H4 (cell line): ENCODE measurements at places on chromosomes 12 and 14.

GRCh38 chr12:83031196-83031595 is 344.5 kb downstream of the TMTC2 start:
- DNase-seq: no peak

- DNase-seq: no peak
These were observed 29.6 kb downstream of the PMCH start for GRCh38 chr12:102167821-102168604.

GRCh38 chr14:26873362-26873960 is 275.6 kb upstream of the NOVA1 start:
- no peak for DNase-seq

GRCh38 chr14:58864751-58865513 is 227.2 kb downstream of the DACT1 start:
- peak; percentile 59 for DNase-seq

DNA sequence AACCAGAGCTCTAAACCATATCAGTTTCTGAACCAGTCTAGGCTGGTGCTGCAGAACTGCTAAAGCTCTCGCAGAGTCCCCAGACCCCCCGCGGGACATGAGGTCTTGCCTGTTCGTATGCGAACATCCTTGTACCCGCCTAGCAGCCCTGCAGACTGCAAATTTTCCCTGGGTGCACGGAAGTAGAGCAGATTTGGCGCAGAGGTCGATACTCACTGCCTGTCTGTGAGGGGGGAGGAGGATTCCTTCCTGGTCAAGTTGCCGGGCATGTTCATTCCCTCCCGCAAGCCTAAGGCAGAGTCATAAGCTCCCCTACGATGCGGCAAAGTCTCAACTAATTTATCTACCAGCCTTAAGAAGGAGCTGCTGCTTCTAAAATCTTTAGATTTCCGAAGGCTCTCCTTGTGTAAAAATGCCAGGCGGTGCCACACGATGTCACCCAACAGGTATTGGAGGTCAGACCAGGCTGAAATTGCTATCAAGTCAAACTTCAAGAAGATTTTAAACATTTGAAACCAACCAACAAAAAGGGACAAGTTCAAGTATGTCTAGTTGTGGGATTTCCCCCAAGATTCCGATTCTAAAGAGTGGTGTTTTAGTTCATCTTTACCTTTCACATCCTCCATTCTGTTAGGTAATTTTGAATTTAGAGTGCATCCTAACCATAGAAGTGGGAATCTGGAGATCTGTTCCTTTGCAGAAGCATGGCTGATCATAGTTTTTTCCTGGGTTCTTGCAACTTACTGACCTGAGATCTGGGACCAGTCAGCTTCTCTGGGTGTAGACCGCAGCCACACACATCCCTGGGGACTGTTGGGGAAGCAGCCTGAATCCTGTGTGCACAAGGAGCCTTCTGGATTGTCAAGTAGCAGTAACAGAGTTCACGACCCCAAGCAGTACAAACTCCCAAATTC is 1.6 kb upstream of the PAX9 start:
- no peak for DNase-seq

GRCh38 chr12:24901576-24902461 is 47.1 kb downstream of the BCAT1 start:
- DNase-seq: no peak

GRCh38 chr12:126385785-126386184 is 1320.5 kb downstream of the AACS start:
- DNase-seq: peak; percentile 28

DNA sequence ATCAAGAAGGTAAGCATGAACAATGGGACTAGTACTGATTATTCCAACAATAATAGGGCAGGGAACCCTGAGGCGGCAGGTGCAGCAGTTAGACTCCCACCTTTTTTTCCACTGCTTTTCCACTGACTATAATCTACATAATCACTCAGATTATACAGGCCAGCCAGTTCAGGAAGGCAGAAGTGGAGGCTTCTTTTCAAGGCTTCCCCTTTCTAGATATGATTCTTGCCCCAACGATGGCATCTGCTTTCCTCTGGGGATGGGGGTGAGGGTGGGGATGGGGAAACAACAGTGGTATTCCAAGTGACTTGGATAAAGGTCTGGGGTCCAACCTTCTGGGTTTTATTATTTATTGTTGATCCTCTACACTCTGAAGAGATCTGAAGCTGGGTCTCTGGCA is 331 bp downstream of the NCKAP1L start:
- DNase-seq: no peak

DNA sequence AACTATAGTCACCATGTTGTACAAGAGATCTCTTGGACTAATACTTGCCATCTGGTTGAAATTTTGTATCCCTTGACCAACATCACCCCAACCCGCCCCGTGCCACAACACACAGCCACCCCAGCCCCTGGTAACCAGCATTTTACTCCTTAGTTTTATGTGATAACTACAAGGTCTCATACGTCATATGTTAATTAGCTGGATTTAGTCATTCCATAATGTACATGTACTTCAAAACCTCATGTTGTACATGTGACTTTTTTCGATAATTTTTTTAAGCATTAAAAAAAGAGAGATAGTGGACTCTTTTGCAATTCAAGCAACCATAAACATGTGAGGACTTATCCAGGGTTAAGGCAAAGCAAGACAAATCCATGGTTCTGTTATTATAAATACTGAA is 773.4 kb upstream of the NOVA1 start:
- no peak for DNase-seq

DNA sequence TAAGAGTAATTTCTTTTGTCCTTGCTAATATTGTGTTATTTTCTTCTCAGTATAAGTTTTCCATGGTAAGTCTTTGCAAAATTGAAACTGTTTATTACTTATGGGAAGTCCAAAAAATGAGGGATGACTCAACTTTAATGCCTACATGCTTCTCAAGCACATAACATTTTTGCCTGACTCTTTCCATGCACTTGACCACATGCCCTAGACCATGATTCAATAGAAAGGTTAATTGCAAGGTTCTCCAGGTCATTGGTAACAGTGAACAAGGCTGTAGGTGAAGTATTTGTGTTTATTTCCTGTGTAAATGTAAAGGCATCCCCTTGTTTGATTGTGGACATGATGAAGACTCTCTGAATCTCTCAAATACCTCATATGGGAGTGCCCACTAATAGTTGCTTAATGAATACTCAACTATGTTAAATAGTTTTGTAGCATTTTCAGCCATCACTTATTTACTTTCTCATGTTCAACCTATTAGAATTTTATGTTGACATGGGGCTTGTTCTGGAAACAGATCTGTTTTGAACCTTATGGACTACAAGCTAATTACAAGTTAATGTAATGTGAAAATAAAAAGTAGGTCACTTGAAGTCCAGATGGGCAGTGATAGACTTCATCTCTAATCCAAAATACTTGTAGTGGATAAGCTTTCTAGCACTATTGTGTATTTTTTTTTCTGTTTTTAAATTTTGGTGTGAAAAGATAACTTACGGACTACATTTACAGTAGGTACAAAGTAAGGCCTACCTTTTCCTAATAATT is 131.7 kb downstream of the TMTC2 start:
- no peak for DNase-seq

DNA sequence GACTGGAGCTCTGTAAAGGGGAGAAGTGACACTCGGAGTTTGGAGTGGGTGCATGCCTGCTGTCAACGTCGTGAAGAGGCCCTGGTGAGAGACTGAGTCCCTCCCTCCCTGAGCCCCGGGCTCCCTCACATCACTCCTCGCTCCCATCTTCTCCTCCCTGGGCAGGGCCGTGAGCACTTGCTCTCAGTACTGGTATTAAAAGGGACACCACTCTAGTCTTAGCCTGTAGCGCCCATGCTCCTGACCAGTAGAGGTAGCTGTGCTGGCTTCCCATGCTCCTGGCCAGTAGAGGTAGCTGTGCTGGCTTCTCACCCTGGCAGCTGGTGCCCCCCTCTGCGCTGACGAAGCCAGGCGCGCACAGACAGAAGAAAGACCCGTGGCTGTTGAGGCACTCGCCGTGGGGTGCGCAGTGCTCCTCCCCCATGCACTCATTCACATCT is 14.7 kb downstream of the ISCA2 start:
- DNase-seq: no peak

DNA sequence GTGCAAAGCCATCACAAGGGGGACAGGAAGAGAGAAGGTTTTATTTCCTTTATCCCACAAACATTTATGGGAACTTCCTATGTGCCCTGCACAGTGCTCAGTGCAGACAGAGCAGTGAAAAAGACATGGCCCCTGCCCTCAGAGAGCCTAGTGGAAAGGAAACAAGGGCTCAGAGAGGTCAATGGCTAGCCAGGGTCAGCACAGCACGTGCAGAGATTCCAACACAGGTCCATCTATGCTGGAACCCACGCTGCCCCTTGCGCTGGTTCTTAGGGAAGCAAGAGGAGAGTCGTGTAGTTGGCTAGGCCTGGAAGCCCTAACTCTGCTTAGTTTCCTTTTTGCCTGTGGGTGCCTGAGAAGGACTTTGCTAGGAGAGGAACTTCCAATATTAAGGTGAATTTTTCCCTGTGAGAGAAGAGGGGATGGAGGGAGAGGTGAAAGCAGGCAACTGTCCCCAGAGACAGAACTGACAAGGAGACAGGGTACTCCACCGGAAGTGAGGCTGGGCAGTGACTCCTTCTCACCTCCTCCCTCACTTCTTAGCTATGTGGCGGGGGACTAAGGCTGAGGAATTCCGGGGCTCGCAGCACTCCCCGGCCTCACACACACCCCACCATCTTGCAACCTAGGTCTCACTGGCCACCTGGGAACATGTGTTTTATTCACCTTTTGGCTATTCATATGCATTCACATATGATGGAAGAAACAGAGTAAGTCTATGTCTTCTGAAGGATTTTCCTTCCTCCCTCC is 12.1 kb upstream of the GPX2 start:
- no peak for DNase-seq

DNA sequence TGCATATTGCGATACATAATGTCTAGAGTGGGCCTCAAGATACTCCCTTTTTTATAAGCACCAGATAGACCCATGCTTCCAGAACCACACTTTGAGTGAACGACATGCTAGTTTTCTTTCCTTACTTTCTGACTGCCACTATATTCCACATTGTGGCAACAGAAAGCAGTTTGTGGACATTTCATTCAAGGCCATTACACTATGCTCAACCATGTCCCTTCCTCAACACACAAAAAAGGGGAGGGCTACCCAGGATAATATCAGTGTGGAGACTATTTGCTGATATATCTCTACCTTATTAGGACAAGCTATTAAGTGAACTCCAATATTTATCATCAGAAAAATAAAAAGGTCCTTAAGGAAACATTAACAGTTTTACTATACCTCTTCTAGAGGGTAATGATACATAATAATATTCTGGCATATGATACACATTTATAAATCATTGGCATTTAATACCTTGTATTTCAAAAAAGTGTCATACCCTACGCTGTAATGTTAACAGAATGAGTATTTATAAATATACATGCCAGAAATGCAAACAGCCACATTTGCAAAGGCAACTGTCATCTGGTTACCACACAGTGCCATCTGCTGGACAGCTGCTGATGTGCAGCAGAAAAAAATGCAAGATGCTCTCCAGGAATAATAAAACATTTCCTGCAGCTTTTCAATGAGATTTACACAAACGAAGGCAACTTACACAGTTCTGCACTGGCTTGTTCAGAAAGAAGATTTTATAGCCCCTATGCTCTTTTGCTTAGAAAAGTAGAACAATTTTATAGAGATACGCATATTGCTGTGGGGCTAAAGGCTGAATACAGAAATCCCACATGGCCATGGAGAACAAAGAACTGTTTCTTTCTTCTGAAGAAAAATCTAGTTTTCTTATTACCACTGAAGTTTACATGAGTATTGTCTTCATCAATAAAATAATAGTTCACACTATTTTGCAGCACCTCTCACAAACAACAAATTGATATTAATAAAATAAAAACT is 182.2 kb upstream of the GRIP1 start:
- peak; percentile 44 for DNase-seq

DNA sequence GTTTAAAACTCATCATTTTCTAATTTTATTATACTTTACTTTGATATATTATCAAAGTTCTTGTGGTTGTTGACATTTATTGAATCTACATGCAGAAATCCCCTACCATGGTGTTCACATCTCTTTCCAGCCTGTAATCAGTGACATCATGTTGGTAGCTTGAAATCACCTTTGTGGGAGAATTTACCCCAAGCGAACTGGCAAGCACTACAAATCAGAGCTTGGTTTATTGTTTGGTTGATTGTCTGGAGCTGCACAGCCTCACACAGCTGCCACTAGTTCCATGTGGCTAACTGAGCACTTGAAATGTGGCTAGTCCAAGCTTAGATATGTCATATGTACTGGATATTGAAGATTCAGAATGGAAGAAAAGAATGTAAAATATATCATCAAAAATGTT is 15.4 kb upstream of the KRT5 start:
- DNase-seq: no peak

DNA sequence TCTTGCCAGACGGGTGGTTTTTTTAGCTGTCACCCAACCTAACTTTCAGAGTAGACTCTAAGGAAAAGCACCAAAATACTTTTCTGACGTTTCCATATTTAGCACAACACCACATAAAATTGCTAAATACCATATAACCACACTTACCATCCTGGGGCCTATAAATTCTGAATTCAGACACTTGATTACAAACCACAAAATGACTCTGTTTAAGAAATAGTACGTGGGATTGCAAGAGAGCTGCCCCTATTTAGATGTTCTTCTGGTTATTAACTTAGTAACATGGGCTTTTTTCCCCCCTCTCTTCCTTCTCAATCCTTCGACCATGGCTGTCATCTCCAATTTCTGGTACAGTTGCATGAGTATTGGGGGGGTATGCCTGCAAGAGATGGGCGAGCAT is 287.7 kb downstream of the BMP4 start:
- DNase-seq: peak; percentile 9

GRCh38 chr12:28993720-28994119 is 155.4 kb upstream of the FAR2 start:
- DNase-seq: no peak

GRCh38 chr12:1496162-1496900 is 98.0 kb downstream of the FBXL14 start:
- no peak for DNase-seq

DNA sequence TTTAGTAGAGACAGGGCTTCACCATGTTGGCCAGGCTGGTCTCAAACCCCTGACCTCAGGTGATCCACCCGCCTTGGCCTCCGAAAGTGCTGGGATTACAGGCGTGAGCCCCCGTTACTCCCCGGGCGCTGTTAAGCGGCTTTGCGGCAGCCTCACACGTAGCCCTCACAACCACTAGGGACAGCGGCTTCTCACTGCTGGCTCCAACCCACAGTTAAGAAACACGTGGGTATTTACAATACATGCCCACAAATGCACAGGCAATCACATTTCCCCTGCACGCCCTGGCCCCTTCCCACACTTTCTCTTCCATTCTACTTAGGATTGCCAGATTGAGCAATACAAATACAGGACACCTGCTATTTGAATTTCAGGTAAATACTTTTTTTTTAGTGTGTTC is 37.0 kb upstream of the EIF5 start:
- no peak for DNase-seq
